ENCODE measurements at places on chromosomes 7 and 10.

DNA sequence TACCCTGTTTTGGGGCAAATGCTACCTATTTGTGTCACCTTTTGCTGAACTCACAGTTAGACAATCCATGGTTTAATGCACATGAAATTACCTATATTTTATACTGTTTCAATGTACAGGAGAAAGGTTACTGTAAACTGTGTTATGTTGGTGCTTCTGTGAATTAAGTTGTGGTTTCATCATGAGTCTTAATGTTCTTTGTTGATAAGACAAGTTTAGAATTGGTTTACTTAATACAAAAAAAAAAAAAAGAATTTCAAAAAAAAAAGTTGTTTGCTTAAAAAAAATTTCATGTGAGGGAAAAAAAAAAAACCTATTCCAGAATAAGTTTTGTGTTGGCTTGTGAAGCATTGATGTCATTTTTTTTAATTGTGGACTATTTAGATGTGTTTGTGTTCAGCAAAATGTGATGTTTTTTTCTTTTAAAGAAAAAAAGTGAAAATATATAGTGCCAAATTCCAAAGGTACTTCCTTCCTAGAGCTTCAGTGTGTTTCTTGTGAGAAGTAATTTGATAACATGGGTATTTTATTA is 280.3 kb downstream of the USP6NL start:
- DNase-seq: no peak

DNA sequence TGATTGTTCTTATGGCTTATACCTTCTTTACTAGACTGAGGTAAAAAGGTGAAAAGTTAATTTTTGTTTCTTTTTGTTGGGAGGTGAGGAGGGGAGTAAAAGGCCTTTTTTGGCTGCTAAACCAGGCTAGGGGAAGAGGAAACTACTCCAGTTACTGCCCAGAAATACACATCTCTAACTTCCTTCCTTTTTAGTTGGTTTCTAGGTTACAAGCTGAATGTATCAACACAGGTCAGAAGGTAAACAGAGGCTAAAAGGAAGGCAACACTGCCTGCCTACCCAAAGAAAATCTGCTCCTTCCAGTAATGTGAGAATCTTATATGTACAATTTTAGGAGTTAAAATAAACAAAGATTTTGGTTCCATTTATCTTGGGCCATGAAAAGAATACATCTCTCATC is 140.4 kb downstream of the NRBF2 start:
- no peak for DNase-seq

GRCh38 chr7:91549878-91550277 is 285.6 kb downstream of the FZD1 start:
- no peak for DNase-seq

- no peak for DNase-seq
Measured at GRCh38 chr10:79314761-79315601, 32.3 kb upstream of the PPIF start.

- DNase-seq: no peak
Measured at GRCh38 chr7:75854233-75854632, 24.6 kb upstream of the RHBDD2 start.

DNA sequence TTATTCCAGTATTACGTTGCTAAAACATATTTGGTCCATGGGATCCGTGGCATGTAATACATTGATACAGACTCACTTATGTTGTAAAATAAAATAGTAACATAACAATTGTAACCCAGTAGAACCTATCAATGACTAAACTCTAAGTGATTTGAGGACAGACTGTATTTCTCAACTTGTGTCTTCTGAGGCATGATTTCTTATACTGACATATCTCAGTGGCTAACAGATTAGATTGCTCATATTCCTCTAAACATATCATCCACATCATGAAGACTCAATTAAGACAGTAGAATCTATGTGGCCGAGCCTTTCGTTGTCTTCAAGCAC is 72.3 kb downstream of the CREB5 start:
- no peak for DNase-seq

- no peak for DNase-seq
Measured at GRCh38 chr10:123150271-123150985, 2.5 kb downstream of the HMX2 start.

Data from activated T-cell treated with anti-CD3 and anti-CD28 coated beads, Interleukin-2, amount 50 U/mL, for 1 hour (primary cell).